ENCODE measurements at places on chromosomes 3 and 15.

GRCh38 chr3:189967254-189967865 lies 153.3 kb downstream of the P3H2 start:
- DNase-seq = no peak

DNA sequence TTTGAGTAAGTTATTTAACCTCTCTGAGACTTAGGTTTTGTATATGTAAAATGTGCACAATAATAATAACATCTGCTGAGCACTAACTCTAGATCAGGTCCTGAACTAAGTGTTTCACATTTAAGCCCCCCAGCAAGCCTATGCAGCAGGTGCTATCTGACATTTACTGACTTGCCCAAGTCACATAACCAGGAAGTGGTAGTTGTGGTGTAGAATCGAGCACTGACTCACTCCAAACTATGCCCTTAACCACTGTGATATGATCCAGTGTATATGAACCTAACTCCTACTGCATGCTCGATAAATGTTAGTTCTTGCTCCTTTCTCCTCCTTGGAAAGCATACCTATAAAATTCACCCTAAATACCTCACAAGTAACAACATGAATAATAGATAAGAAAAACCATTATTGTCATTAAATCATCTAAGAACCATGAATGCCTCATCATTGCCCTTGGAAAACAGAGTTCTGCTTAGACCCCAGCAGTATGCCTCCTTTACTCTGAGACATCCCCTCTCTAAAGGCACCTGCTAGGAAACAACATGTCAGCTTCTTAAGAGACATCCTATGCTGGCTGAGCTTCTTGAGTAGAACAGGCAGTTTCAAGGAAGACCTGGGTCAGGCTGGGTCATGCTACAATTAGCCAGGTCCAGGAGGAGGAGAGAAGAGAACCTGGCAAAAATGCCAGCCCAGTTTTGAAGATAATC lies 3.0 kb upstream of the SHC4 start:
- no peak for DNase-seq

DNA sequence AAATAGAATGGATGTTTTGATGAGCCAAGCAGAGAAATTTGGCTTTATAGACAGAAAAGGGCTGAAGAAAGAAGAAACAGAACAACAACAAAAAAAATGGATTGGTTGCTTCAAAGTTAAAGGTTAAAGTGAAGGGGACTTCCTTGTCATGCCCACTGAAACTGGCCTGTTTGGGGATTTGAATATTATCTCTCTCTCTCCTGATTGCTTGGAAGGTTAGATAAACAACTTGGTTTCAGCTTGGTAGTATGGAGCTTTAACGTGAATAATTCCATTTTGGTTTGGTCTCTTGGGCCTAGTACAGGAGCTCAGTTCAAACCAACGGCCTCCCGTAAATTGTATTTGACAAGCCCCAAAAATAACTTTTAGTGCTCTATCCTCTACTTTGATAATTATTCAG lies 70.8 kb upstream of the MBNL1 start:
- DNase-seq = no peak

GRCh38 chr3:10519236-10519635 lies 13.8 kb upstream of the ATP2B2 start:
- DNase-seq = no peak

DNA sequence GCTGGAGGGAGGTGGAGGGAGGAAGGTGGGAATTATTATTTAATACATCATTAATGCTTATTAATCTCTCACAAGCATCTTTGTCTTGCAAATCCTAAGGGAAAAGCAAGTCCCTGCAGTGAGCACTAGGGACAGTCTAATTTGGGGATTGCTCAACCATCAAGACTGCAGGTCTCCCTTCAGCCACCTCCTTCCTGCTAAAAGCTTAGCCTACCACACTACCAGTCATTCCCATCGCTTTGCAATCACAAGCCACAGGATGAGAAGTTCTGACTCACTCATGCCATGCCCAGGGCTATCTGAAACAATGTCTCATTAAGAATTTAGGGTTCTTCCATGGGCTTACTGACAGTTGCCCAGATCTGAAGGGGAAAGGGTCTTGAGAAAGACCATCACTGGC lies 51.0 kb upstream of the EIF1B start:
- DNase-seq = no peak

GRCh38 chr15:31489801-31490646 lies 163.4 kb downstream of the KLF13 start:
- DNase-seq = peak; percentile 18

- DNase-seq = no peak
These were observed 305.6 kb upstream of the TGFBR2 start for GRCh38 chr3:30300809-30301208.

DNA sequence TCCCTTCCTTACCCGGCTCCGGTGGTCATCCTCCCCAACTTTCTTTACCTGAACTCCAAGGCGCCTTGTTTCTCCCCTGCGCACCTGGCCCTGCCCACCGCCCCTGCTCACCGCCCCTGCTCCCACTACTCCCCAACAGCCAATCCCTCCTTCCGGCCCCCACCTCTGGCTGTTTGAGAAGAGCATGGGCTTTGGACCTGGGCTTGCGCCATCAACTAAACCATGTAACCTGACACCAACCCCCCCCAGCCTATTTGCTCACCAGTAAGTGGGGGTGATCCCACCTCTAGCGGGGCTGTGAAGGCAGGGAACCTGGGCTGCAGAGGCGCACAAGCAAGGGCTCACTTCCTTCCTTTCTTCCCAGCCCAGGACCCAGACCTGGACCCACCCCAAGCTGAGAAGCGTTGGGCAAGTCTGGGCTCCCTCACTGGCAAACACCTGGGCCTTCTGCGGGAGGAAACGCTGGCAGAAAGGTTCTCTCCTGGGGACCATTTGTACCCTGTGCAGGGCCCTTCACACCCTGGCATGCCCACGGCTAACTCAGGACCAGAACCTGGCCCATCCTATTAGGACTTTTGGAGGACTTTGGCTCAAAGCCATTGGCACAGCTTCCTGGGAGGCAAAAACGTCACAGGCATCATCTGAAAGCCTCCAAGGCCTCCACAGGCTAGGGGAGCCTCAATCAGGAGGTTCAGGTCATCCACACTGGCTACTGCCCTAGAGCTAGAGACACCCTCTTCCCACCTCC lies at the start of gene PLXNB1:
Gene PLXNB1, minus strand, starts transcription at position 127 of the 748 bp plus-strand sequence. CDS start 5,475 bp downstream, outside the sequence.
- no peak for DNase-seq

DNA sequence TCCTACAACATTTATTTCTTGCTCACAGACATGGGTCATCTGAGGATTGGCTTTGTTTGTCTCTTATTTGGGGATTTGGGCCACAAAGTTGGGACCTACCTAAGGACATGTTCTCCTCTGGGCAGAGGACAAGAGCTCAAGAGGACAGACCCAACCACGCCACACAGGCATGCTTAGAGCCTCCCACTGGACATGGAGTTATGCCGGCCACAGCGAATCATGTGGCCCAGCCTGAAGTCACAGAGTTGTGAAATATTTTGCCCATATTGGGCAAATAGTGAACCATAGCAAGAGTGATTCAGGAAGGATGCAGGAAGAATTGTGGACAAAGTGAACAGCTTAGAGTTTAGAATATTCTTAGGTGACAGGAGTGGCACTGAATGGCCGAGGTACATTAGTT lies 9.9 kb downstream of the TRAK1 start:
- no peak for DNase-seq

DNA sequence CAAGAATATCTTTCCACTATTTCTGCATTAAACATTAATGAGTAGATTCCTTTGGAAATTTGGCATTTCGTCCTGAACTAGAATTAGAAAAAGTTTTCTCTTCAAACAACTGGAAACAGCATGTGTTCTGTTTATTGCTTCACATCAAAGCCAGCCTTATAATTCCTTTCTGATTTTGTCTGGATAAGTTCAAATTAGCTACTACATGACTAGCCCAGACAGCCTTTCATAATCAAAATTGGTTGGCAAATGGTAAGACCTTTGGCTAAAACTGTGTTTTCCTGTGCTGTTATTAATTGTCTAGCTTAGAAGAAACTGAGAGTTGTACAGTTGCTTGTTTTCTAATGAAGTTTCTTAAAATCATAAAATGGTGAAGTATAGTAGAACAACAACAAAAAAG lies 52.7 kb upstream of the P3H2 start:
- no peak for DNase-seq

DNA sequence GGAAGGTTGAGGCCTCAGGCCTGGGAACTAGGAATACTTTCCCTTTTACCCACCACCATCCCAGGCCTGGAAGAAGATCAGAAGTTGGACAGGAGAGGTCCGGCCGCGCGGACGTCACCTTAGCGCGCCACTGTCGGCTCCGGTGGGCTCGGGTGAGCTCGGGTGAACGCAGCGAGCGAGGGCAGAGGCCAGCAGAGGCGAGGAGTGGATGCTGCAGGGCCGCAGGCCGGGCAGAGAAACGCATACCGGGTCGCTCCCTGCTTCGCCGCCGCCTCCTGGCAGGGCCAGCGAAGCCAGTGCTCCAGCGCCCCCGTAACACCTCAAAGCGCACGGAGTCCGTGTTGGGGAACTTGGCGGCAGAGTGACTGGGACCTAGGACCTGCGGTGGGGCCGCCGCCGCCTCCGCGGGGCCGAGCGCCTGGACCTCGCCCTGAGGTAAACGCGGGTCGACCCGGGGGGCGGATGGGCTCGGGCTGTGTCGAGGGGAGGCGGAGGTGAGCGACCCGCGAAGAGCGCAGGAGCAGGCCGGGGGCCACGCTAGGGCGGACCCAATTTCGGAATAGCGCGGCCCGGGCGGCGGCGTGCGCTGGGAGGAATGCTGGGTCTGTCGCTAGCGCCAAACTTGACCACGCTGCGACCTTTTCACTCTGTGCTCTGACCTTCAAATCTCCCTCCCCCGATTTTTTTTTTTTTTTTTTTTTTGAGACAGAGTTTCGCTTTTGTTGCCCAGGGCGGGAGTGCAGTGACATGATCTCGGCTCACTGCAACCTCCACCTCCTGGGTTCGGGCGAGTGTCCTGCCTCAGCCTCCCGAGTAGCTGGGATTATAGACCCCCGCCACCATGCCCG lies 1.6 kb downstream of the CYP11A1 start:
- no peak for DNase-seq

- no peak for DNase-seq
These were observed 52.7 kb downstream of the ROPN1B start for GRCh38 chr3:126021702-126022101.

GRCh38 chr3:160685144-160685766 lies 8.3 kb downstream of the ARL14 start:
- no peak for DNase-seq

DNA sequence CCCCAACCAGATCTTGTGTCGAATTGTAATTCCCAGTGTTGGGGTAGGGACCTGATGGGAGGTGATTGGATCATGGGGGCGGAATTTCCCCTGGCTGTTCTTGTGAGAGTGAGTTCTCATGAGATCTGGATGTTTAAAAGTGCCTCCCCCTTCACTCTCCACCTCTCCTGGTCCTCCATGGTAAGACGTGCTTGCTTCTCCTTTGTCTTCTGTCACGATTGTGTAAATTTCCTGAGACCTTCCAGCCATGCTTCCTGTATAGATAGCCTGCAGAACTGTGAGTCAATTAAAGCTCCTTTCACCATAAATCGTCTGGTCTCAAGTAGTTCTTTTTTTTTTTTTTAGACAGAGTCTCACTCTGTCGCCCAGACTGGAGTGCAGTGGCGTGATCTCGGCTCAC lies 42.3 kb downstream of the NR1D2 start:
- no peak for DNase-seq

DNA sequence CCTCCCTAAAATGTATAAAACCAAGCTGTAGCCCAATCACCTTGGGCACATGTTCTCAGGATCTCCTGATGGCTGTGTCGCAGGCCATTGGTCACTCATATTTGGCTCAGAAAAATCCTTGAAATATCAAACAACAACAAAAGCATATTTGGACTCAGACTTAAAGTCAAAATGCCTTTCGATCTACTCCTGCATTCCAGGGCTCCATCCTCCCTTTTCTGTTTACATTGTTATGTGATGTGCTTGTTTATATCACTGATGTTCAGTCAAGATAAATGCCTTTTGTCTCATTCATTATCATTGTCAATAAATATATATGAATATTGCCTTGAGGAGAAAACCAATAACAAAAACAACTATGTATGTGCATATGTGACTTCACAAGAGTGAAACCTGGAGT lies 31.7 kb downstream of the HGD start:
- DNase-seq = no peak
